ENCODE measurements at places on chromosomes 1 and 21.

GRCh38 chr21:37339552-37339939 lies 27.0 kb upstream of the DYRK1A start:
- no peak for DNase-seq

- DNase-seq = no peak
These were observed 16.8 kb upstream of the SH3GLB1 start for GRCh38 chr1:86687595-86687994.

GRCh38 chr1:16386454-16387113 lies 19.5 kb downstream of the SZRD1 start:
- peak; percentile 14 for DNase-seq

- DNase-seq = no peak
These were observed 515.6 kb downstream of the LMO4 start for GRCh38 chr1:87844251-87844650.

DNA sequence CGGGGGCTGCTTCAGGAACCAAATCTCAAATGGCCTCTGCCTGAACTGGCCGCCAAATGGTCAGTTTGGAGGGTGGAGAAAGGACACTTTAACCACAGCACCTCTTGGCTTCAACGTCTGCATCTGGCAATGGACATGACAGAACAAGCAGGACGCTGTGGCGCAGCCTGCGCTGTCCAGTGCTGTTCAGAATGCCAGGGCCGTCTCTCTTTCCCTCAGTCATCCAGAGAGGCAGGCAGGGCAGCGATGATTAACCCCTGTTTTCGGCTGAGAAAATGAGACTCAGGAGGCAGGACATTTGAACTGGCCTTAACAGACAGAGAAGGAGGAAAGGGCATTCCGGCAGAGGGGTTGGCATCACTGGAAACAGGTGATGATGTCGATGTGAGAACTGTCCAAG lies 48.6 kb downstream of the GLIS1 start:
- no peak for DNase-seq

DNA sequence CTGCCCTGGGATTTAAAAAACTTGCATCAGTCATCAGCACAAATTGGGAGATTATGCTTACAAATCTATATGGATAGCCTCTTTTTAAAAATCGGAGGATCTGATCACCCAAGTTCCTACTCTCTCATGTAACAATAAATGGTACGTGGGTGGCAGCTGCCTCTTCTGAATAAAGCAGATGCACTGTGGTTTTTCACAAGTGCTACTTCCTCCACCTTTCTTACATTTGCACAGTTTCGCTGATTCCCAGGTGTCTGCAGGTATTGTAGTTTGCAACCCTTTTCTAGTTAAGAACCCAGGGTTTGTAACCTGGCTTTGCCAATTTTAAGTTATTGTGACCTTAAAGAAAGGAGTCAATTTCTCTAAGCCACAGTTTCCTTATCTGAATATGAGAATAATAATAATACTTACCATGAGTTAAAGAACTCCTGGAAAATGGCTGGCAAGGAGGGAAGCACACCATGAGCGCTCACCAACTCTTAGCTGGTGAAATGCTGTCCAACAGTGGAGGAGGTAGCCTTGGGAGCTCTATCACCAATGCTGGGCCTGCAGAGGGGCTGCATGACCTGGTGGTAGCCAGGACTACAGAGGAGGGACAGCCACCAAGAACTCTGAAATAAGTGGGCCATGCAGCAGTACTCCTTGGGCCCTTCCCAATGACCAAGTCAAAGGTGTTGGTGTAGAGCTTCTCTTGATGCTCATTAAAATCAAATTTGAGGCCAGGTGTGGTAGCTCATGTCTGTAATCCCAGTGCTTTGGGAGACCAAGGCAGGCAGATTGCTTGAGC lies 30.2 kb upstream of the KCNA2 start:
- no peak for DNase-seq

- no peak for DNase-seq
These were observed 44.2 kb downstream of the PRRX1 start for GRCh38 chr1:170707959-170708655.

- DNase-seq = peak; percentile 20
These were observed 685 bp upstream of the VAMP4 start for GRCh38 chr1:171742577-171742922.

Measured in NCI-H2029 (cell line).